Prostate gland (tissue), 2 donors: ENCODE measurements at places on chromosomes 6 and 20. TPM values are rescaled to one million over a fixed set of nuclear protein-coding genes. Genes with fewer than 3 reads are reported as not detected.

The ANKEF1 gene
- 7.1 TPM for total RNA-seq

The PKIB gene
- 12.8 TPM for total RNA-seq

The IP6K3 gene
- 3.1 TPM for total RNA-seq

The HTR1B gene
- 2.8 TPM for total RNA-seq

The LPIN3 gene
- total RNA-seq = 16.2 TPM

The LCA5 gene
- 4.9 TPM for total RNA-seq

The POM121L2 gene
- total RNA-seq = not detected

GRCh38 chr6:151499551-151499950 lies 5.7 kb downstream of the CCDC170 start:
- DNase-seq = no peak

DNA sequence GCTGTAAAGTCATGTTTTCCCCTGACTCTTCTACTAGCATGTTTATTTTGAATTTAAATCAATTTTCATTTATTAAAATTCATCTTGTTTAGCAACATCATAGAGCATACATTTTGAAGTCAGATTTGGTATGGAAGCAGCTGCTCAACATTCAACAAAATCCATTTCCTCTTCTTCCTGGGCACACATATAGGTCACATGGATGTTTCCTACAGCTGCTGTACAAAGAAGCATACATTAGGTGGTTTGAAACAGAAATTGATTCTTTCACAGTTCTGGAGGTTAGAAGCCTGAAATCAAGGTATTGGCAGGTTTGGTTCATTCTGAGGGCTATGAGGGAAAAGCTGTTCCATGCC lies 495.2 kb downstream of the RFPL4B start:
- no peak for DNase-seq

DNA sequence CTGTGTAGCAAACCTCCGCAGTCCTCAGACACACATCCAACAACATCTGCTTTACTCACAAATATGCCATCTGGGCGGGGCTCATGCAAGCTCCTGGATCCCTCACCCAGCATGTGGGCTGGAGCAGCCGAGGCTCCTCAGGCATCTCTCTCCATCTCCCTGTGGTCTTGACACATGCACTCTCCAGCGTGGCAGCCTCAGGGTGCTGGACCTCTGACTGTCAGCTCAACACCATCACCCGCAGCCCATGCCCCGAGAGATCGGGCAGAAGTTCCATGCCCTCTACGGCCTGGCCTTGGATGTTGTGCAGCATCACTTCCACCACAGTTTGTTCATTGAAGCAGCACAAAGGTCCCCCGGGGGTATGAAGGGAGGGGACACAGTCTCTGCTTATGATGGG lies 32.6 kb upstream of the CD93 start:
- no peak for DNase-seq

GRCh38 chr6:121755485-121755884 lies 320.0 kb downstream of the GJA1 start:
- DNase-seq = no peak

GRCh38 chr20:36684747-36685146 lies 38.8 kb upstream of the SLA2 start:
- no peak for DNase-seq

- DNase-seq = no peak
These were observed 13.7 kb upstream of the BLCAP start for GRCh38 chr20:37541326-37541725.

DNA sequence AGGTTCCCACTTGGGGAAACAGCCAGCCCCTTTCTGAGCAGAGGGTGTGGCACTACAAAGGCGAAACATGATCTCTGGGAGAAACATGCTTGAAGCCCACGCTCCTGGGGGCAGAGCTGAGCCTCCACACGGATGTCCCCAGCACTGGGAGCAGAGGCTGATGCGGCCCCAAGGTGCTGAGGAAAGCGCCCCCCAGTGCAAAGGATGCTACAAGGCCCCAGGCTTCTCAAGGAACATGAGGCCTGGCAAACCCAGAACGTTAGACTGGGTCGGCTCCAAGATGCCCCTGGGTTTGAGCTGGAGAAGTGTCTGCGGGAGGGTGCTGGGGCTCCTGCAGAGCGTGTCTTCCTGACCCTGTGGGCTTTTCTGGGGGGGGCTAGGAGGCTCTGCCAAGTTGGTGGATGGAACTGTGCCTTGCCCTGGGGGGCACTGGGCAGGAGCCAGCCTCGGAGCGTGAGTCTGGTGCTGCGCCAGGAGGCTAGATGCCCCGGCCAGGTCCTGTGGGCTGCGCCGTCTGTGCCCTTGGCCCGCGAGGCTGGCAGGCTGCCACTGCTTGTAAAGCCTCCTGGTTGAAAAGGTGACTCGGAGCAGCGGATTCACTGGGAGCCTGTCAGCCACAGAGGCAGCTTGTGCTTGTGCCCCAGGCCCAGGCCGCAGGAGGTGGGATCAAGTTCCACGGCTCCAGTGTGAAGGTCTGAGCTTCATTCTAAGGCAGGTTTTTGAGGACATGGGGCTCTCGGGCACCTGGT lies 8.1 kb downstream of the SYNJ2 start:
- DNase-seq = peak; percentile 85

- no peak for DNase-seq
These were observed 81.6 kb upstream of the SCAF8 start for GRCh38 chr6:154651656-154652055.
